ENCODE measurements at places on chromosomes 4 and X.

DNA sequence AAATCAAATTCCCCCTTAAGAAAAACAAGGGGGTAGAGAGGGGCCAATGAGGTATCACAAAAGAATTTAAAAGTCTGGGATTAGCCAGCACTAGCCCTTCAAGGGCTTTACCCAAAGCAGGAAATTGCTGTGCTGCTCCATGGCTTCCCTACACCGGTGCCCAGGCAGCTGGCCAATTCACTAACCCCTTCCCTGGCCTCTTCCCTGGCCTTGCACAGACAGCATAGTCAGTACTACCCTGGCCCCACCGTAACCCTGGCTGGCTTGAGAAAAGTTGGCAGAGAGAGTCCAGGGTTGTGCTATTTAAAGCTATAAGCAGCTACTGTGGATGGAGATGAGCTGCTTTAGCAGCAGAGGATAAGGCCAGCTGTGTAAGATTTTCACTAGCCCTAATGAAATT is 43.1 kb downstream of the ADAMTS3 start:
- H3K27me3 ChIP-seq: no peaks in the 10 kb centered on the region
- H3K4me3 ChIP-seq: no peak overlapping the region
- DNase-seq: no peak
- H3K36me3 ChIP-seq: no peaks in the 10 kb centered on the region
- H3K4me1 ChIP-seq: no peaks in the 10 kb centered on the region

DNA sequence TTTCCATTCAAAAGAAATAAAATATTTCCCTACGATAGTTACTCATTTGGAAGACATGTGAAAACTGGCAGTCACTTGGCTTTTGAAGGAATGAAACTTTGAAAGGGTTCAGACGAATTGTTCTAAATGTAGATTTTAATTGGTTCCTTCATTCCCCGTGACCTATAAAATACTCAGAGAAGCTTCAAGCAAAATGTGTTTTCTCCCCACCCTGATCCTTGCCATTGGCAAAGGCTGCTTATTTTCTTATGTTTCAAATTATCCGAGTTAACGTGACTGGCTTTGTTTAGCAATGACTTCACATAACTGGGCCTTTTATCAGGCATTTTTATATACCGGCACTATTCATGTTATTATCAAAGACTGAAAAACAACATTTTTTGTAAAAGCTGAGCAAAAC is 204.1 kb upstream of the NEIL3 start:
- no peaks in the 10 kb centered on the region for H3K27me3 ChIP-seq
- H3K27ac ChIP-seq: no peak overlapping the region
- H3K4me1 ChIP-seq: no peaks in the 10 kb centered on the region

DNA sequence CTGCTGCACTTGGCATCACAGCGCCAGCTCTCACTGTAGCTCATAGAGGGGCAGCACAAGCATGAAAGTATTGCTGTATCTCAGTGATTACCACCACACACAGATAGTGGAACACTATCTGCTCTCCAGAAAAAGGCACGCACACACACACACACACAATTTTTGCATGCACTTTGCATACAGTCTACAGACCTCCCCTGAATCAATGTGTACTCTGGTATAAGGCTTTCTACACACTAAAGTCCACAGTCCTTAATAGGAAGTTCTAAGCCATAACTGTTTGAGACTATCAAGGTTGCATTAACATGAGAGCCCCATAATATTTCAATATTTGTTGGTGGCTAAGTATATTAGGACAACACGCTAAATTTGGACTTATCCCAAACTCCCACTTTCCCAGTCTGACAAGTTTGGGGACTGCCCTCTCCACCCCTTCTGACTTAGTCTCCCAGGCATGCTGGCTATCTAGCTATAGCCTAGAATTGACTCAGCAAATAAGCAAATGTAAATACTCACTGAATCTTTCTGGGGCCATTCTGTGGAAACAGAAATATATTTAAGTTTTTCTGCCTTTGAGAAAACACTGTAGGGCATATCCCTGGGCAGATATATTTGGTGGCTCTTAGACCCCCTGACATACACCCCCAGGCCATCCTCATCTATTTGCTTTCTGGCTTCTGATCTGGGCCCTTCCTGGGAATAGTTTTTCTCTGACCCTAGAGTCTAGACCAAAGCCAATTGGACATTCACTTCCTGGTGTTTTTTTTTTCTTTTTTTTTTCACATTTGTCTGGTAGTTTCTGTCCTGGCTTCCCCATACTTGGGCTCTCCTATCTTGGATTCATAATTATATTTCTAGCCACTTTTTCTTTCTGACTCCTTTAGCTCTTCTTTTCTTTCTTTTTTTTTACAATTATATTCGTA is 36.4 kb upstream of the CT47C1 start:
- no peaks in the 10 kb centered on the region for H3K36me3 ChIP-seq
- no peak for DNase-seq
- H3K4me3 ChIP-seq: no peak overlapping the region
- no peaks in the 10 kb centered on the region for H3K27me3 ChIP-seq

DNA sequence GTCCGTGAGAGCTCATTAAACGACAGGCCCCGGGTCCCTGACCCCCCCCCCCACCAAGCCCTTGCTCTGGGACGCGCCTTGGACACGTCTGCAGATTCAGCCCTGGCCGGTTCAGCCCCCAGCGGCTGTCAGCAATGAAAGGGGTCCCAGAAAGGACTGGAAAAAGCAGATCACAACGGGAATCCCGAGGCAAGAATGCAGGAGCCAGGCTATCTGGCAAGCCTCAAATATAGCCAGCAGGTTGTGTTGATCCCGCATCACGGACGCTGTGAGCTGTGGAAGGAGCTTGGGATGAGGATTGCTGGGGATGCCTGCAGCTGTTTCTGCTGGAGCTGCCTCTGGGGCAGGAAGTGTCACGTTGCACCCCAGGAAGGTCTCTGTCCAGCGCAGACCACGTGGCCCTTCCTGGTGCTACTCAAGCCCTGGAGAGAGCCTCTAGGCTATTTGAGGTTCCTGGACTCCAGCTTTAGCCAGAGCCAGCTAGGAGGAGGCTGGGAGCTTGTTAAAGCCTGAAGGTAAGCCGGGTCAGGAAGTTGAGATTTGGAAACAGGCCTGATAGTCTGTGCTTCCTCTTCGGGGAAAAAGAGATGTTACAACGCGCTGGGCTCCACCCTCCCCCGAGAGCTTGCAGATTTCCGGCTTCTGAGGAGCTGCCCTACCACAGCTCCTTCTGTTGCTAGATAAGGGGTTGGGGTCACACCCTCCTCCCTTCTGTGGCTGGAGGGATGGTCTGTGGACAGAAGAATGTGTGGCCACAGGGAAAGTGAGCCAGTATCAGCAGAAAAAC is 19.3 kb upstream of the CSF2RA start:
- H3K36me3 ChIP-seq: no peaks in the 10 kb centered on the region
- H3K27ac ChIP-seq: peak overlapping the region; percentile 5
- no peak overlapping the region for H3K4me3 ChIP-seq

- H3K27me3 ChIP-seq: no peaks in the 10 kb centered on the region
- H3K27ac ChIP-seq: no peak overlapping the region
- H3K4me1 ChIP-seq: no peaks in the 10 kb centered on the region
- H3K36me3 ChIP-seq: no peaks in the 10 kb centered on the region
- H3K4me3 ChIP-seq: no peak overlapping the region
- DNase-seq: no peak
Observed at GRCh38 chr4:32909736-32910135, 2189.6 kb downstream of the PCDH7 start.

DNA sequence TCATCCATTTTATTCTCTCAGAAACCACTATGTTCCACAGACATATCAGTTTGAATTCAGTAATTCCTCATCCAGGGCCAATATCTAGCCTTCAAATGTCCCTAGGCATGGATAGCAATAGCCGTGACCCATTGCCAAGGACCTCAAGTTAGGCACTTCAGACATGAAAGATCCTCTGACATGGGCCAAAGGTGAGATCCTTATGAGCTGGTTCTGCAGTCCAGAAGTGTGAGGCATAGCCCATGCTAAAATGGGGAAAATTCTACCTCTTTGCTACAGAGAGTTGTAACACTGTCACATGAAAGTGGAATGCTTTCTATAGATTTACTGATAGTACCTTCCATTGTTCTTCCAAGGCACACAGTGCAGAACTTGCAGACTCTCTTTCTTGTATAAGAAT is 349.7 kb upstream of the GALNT7 start:
- H3K27ac ChIP-seq: no peak overlapping the region
- H3K4me3 ChIP-seq: no peak overlapping the region
- H3K4me1 ChIP-seq: no peaks in the 10 kb centered on the region
- H3K27me3 ChIP-seq: no peaks in the 10 kb centered on the region
- no peaks in the 10 kb centered on the region for H3K36me3 ChIP-seq

GRCh38 chr4:113899271-113900070 is 80.0 kb downstream of the ARSJ start:
- H3K36me3 ChIP-seq: peaks cover 4% of the 10 kb centered on the region
- DNase-seq: no peak
- H3K4me3 ChIP-seq: no peak overlapping the region

GRCh38 chrX:1904663-1905218 is 289.9 kb downstream of the ASMT start:
- no peak overlapping the region for H3K4me3 ChIP-seq
- DNase-seq: no peak
- H3K27ac ChIP-seq: no peak overlapping the region
- no peaks in the 10 kb centered on the region for H3K36me3 ChIP-seq
- no peaks in the 10 kb centered on the region for H3K4me1 ChIP-seq
- no peaks in the 10 kb centered on the region for H3K27me3 ChIP-seq

GRCh38 chrX:40012039-40012867 is 85.5 kb downstream of the BCOR start:
- peak overlapping the region; percentile 86 for H3K27ac ChIP-seq
- H3K4me3 ChIP-seq: peak overlapping the region; percentile 58
- H3K4me1 ChIP-seq: no peaks in the 10 kb centered on the region
- no peak for DNase-seq
- no peaks in the 10 kb centered on the region for H3K36me3 ChIP-seq

DNA sequence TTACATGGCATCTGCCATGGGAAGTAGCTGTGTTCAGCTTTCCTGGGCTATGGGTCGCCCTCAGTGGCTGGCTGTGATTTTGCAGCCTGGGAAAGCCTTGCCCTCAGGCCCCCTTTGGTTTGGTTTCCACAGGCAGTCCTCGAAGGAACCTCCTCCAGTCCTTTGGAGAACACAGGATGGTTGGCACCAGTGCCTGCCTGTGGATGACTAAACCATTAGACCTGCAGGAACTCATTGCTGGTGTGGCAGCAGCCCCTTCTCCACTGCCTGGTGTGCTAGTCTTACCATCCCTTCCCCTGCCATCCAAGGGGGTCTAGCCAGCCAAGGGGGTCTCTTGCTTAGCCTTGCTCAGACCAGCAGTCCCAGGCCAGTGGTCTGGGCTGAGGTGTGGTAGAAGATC is 71.4 kb upstream of the PJA1 start:
- H3K36me3 ChIP-seq: no peaks in the 10 kb centered on the region
- no peaks in the 10 kb centered on the region for H3K4me1 ChIP-seq
- no peak overlapping the region for H3K27ac ChIP-seq
- H3K4me3 ChIP-seq: no peak overlapping the region
- no peaks in the 10 kb centered on the region for H3K27me3 ChIP-seq

GRCh38 chrX:136856050-136856449 is 24.5 kb downstream of the RBMX start:
- H3K27ac ChIP-seq: no peak overlapping the region
- H3K4me1 ChIP-seq: no peaks in the 10 kb centered on the region
- no peak for DNase-seq
- no peaks in the 10 kb centered on the region for H3K27me3 ChIP-seq
- H3K4me3 ChIP-seq: no peak overlapping the region
- peaks cover 13% of the 10 kb centered on the region for H3K36me3 ChIP-seq

- no peaks in the 10 kb centered on the region for H3K27me3 ChIP-seq
- DNase-seq: no peak
- H3K27ac ChIP-seq: no peak overlapping the region
- no peaks in the 10 kb centered on the region for H3K4me1 ChIP-seq
- H3K4me3 ChIP-seq: no peak overlapping the region
Observed at GRCh38 chr4:100679926-100680325, 162.1 kb upstream of the EMCN start.

GRCh38 chr4:19831644-19832285 is 419.9 kb upstream of the SLIT2 start:
- no peaks in the 10 kb centered on the region for H3K27me3 ChIP-seq
- DNase-seq: no peak
- no peaks in the 10 kb centered on the region for H3K4me1 ChIP-seq

- H3K36me3 ChIP-seq: no peaks in the 10 kb centered on the region
- peak overlapping the region; percentile 84 for H3K27ac ChIP-seq
- H3K4me1 ChIP-seq: no peaks in the 10 kb centered on the region
- no peaks in the 10 kb centered on the region for H3K27me3 ChIP-seq
- DNase-seq: peak; percentile 87
Observed at GRCh38 chr4:158810487-158811215, 41.8 kb downstream of the FNIP2 start.

DNA sequence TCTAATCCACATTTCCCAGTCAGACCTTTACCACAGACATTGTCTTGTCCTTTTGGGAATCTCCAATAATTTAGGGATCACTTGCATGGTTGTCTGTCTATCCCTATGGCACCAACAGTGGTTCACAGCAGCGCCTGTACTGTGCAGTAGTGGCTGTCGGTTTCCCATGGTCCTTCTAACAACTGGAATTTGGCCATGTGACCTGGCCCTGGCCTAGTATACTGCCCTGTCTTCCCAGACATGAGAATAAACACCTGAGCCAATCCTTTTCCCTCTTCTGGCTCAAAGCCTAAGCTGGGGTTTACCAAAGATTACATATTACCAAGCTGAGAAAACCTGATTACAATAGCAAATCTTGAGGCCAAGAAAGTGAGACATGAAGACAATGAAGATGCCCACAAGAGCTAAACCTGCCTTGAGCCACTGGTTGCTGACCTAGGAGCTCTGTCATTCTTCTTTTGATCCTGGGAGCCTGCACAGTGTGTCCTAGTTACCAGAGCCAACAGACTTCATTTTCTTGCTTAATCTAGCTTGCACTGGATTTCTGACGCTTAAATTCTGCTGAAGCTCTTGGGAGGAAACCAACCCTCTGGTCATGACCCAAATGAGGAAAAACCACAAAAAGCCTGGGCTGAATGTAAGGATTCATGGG is 92.1 kb downstream of the SCD5 start:
- no peak for DNase-seq
- no peaks in the 10 kb centered on the region for H3K36me3 ChIP-seq
- no peaks in the 10 kb centered on the region for H3K27me3 ChIP-seq
- no peak overlapping the region for H3K4me3 ChIP-seq
- no peak overlapping the region for H3K27ac ChIP-seq

DNA sequence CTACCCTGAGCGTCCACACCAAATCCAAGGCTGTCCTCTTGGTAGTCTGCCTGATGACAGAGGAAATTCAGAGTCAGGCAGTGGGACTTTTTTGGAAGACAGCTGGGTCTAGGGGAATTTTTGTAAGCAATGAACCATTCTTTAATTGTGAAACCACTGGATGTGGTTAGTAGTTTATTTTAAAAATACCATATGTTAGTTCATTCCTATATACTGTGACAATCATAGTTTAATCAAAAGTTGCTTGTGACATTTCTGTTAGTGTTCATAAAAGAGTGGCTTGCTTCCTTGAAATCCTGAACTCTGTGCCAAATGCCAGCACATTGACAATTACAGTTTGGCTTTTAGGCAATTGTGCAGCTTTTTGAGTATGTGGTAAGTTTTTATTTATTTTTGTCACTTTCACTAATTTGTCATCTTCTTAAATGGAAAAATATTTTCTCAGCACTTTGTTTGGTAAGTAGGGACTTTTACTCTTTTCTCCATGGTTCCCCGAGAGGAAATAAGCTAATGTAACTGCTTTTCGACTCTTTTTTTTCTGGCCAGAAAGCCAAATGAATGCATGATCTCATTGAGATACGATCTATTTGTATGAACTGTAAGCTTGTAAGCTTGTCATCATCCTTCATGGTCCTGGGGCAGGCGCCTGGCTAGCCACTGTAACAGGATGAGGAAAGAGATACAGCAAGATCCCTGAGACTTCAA is 72.6 kb upstream of the SLC4A4 start:
- peak overlapping the region; percentile 25 for H3K27ac ChIP-seq
- no peak overlapping the region for H3K4me3 ChIP-seq
- H3K36me3 ChIP-seq: no peaks in the 10 kb centered on the region
- H3K4me1 ChIP-seq: no peaks in the 10 kb centered on the region
- H3K27me3 ChIP-seq: no peaks in the 10 kb centered on the region
- DNase-seq: peak; percentile 69
